ENCODE measurements at places on chromosomes 1 and 21.
A peak's percentile ranks its signal among the peaks of the same experiment; 100 is the strongest.

- DNase-seq, result no peak
These were observed 148.2 kb downstream of the DISC1 start for GRCh38 chr1:231774719-231775335.

DNA sequence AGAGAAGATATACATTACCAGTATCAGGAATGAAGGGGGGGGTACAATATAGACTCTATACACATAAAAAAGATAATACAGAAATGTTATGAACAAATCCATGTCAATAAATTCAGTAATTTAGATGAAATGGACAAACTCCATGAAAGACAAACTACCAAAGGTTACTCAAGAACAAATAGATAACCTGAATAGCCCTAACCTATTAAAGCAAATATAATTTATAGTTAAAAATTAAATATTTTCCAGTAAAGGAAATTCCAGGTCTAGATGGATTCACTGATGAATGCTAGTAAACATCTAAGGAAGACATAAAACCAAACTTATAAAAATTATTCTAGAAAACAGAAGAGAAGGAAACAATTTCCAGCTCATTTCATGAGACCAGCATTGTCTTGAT, 13.2 kb downstream of the BLZF1 start:
- no peak for DNase-seq

GRCh38 chr1:180254854-180255253, 24.8 kb downstream of the LHX4 start:
- no peak for DNase-seq

DNA sequence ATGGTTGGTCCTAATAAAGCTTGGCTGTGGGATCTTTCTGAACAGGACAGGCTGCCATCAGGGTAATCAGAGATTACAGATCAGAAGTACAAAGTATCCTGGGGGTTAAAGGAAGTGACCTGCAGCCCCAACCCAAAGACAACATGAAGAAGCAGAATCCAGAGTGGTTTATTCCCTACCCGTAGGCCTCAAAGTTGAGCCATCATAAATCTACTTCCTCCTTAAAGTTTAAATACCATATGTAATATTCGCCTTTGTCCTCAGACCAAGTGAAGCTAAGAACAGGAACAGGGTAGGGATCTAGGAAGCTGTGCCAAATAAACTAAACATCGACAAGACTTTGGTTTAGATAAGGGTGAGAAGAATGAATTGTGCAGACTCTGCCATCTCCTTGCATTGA, 15.9 kb upstream of the DHX9 start:
- DNase-seq, result no peak

GRCh38 chr1:50699795-50700194, 260.3 kb downstream of the FAF1 start:
- no peak for DNase-seq

DNA sequence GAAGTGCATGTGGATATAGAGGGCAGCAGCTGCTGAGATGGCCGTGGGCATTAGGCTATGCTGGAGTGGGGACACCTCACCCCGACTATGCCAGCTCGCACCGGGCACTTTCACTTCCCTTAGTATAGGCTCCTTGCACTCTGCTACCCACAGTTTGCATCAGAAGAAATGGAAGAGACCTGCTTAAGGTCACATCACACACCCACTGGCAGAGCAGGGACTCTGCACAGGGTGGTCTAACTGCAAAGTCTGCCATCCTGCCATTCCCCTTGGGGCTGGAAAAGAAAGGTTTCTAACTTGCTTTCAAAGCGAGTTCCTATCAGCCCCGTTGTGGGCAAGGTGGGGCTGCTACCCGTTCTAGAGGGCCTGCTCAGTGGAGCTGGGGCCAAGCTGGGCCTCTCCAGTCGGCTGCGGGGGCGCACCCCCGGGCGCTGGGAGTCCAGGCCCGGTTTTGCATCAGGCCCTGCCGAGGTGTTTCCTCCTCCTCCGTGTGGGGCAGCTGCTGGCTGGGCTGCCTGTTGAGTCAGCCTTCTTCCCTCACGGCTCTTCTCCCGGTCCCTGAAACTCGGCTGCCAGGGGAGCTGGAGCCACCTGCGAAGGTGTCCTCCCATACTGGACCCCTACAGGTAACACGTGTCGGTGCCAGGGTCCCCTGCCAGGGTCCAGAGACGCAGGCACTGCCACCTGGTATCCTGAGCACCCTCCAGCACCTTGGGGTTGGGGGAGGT, at the start of gene SYTL1:
SYTL1 (plus strand) TSS at position 498 of the 728 bp plus-strand sequence. CDS start 3,313 bp downstream, outside the sequence.
- DNase-seq, result peak; percentile 69

DNA sequence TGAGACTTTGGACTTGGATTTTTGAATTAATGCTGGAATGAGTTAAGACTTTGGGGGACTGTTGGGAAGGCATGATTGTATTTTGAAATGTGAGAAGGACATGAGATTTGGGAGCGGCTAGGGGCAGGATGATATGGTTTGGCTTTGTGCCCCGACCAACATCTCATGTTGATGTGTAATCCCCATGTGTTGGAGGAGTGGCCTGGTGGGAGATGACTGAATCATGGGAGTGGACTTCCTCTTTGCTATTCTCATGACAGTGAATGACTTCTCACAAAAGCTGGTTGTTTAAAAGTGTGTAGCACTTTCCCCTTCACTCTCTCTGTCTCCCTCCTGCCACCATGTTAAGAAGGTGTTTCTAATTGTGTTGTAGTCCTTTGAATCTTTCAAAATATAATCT, 9.3 kb upstream of the PHGDH start:
- DNase-seq, result no peak

DNA sequence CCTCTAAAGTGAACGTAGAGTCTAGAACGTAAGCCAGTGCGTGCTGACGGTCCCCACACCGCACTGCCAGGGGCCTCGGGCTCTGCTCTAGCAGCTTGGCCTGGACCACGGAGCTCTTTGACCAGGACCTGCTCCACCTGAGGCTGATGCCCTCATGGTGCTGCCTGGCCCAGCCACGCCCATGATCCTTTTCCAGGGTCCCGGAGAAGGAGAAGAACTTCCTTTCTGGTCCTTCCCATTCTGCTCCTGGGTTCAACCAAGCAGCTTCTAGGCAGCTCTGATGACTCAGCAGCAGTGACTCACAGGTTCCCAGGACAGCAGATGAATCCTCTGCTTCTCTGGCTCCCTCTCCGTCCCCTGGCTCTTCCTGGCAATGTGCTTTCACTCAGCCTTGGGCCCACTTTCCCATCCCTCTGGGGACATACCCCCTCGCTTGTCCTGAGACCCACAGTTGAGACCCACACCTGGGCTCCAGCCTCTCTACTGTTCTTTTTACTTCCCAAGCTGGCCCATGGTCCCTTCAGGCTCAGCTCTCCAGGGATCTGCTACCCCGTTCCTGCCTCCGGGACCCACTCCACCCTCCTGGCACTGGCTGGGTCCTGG, 246.3 kb upstream of the RAB4A start:
- no peak for DNase-seq

GRCh38 chr1:205680073-205680851, at the start of gene SLC45A3:
Gene SLC45A3 (minus strand): TSS chr1:205680509. CDS start chr1:205664656, 15,853 bp downstream.
- DNase-seq, result peak; percentile 10

- DNase-seq, result no peak
These were observed 9.2 kb upstream of the ERRFI1 start for GRCh38 chr1:8035289-8035688.
